Panc1 (cell line): ENCODE measurements at places on chromosomes 7 and 10.

DNA sequence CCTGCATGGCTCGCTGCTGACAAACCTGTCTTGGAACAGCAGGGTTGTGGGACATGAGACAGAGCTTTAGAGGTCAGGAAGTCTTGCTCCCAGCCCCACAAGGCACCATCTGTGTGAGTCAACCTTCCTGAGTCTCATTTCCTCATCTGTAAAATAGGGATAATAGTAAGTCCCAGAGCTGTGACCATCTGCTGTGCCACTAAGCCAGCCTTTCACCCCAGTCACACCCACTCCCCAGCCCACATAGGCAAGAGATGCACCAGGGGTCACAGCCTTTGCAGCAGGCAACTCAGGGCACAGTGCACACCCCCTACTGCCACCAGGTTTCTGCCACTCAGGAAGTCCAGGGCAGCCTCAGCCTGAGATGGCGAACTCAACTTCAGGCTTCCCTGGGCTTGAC lies 29.4 kb upstream of the CDH23 start:
- no peak for DNase-seq

GRCh38 chr10:29102233-29102632 lies 186.6 kb upstream of the LYZL1 start:
- DNase-seq, result no peak

DNA sequence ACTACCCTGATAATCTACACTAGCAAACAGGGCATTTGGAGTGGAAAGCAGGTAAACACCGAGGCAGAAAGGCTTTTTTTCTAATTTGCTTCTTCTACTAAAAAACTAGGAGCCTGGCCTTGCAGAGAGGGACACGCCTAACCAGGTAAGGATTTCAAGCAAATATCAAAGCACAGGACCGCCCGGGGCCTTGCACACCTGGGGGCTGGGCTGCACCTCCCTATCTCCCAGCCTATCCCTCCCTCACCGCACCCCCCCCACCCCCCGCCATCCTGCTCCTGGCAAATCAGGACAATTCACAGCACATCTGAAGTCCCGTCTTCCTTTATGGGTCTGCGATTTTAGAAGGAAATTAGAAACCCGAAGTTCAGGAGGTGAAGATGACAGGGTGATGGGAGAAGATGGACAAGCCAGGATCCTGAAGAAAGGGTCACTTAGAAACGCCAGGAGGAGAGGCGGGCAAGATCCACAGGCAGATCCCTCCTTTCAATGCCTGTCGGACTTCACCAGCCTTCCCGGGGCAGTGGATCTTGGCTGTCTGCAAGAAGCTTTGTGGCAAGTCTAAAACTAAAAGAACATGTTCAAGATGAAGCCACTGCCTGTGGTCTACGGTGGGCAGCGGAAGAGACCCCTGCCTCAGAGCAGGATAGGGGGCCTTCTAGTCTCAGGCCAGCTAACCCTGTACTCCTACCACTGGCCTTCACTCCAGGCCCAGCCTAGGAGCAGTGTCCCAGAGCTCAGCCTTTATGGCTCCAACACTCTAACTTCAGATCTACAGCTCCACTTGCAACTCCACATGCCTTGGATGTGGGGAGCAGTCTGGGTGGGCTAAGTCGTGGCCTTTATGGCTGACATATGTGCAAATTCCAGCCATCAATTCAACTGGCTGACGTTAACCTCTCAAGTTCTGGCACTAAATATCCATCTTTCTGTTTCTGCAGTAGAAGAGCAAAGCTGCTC lies 43.9 kb downstream of the TNS3 start:
- no peak for DNase-seq

DNA sequence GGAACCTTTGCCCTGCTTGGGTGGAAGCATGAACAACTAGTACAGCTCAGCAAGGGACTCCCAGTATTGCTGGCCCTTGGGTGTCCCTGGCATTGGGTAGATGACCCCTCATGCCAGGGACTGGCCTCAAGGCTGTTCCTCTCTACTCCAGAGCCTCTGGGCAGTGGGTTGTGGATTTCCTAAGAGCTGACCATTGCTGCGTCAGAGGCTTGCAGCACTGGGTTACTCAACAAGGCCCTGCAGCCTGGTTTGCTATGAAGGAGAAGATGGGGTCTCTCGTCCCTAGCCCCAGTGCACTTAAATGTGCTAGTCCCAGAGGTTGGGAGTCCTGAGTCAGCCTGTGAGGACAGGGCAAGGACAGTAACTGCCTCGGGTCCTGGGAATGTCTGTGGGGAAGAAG lies 2.5 kb downstream of the VSIR start:
- no peak for DNase-seq

DNA sequence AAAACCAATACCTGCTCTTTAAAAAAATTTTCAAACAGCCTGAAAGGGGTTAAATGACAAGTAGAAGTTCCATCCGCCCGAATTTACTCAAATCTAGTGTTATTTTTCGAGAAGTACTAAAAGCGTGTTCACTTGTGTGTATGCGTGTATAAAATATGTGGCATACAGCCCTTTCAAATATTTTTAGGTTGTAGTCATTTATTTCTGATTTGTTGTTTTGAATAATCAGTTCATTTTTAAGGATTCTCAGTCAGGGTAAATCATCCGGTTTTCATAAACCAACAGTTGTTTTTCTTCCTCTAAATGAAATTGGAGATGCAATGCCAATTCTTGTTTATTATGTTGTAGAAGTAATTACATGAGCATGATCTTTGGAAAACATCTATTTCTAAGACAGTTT lies 6.9 kb upstream of the SUN1 start:
- DNase-seq, result no peak

- no peak for DNase-seq
These were observed 7.9 kb upstream of the NOM1 start for GRCh38 chr7:156941393-156942182.

DNA sequence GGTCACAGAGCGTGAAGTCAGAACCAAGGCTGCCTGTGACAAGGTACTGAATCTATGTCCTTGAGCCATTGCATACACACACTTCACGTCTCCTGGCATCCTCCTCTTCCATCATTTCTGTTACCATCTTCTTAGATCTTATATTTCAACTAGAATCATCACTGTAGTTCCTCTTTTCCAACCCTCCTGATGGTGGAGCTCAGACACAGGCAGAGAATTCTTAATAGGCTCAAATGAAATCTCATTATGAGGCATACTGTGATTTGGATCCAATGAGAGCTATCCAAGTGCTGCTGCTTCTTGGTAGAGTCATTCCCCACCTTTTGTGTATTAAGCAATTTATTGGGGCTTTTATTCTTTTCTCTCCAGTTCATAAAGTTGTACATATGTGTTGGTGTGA lies 113.2 kb downstream of the CALCR start:
- no peak for DNase-seq

DNA sequence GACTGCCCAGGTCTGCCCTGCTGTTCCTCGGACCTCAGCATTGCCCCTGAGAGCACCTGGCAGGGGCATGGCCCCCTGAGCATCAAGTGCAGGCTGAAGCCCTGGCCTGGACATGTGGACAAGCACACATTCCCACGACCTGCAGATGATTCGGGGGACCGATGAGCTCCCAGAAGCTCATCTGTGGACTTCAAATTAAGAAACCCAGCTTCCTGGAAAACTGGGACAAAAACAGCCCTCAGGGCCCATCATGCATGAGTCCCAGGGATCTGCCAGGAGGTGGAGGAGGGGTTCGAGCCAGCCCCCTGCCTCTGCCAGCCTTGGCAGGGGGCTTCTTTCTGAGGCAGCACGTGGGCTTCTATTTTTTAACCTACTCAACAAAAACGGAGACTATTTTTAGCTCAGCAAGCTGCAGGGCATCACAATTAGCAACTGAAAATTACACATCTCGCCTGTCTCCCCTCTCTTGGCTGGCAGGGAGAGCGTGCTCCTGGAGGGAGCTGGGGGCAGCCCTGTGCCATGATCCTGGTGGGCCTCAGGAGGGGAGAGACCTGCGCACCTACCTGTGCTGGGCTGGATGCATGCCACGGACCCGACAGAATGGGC lies 51.8 kb downstream of the RASGEF1A start:
- no peak for DNase-seq

- DNase-seq, result no peak
These were observed 63.7 kb upstream of the CREB5 start for GRCh38 chr7:28348636-28349035.

- DNase-seq, result no peak
These were observed 21.0 kb upstream of the GRB10 start for GRCh38 chr7:50803359-50804337.

- DNase-seq, result no peak
These were observed 107.0 kb downstream of the PLXNA4 start for GRCh38 chr7:132469264-132469663.
